ENCODE measurements at places on chromosomes 13 and 19.
A peak's percentile ranks its signal among the peaks of the same experiment; 100 is the strongest.

- DNase-seq, result no peak
These were observed 23.3 kb upstream of the TMEM160 start for GRCh38 chr19:47071731-47072130.

DNA sequence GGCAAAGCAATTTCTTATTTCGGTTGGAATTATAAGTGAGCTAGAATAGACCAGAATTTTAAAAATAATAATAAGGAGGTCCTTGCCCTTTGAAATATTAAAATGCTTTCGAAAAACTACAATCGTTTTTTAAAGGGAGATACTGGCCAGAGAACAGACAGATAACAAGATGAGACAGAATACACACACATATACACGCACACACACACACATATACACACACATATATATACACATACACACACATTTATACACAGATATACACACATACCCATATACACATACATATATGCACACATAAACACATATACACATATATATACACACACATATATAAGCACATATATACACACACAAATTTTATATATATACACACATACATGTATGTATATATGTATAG, 175.3 kb upstream of the MIR17HG start:
- no peak for DNase-seq

GRCh38 chr13:47798194-47798593, 202.9 kb downstream of the SUCLA2 start:
- no peak for DNase-seq

GRCh38 chr13:48038761-48039160, 1.2 kb downstream of the NUDT15 start:
- DNase-seq, result no peak

DNA sequence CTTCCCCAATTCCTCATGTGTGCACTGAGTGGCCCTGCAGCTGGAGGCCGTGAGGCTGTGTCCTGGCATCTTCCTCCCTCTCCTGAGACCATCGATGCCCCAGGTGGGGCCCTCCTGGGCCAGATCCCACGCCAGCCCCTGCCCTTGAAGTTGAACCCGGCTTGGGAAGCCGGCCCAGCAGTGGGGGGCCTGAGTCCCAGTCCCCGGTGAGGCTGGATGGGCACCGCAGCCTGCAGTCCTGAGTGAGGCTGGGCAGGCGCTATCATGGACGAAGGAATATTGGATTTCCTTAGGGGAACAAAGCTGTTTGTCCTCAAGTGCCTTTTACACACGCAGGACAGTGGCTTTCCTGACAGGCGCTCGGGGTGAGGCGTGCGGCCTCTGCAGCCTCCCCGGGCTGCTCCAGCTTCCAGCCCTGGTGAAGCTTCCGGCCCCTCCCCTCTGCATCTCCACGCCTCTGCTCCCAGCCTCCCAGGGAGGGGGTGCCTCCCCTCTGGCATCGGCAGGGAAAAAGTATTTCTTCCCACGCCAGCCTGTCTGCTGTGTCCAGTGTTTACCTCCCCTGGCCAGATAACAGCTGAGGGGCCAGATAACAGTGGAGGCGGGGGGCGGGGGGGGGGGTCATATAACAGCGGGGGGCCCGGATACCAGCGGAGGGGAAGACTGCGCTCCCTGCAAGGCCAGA, 159.5 kb downstream of the KDM4B start:
- DNase-seq, result no peak

DNA sequence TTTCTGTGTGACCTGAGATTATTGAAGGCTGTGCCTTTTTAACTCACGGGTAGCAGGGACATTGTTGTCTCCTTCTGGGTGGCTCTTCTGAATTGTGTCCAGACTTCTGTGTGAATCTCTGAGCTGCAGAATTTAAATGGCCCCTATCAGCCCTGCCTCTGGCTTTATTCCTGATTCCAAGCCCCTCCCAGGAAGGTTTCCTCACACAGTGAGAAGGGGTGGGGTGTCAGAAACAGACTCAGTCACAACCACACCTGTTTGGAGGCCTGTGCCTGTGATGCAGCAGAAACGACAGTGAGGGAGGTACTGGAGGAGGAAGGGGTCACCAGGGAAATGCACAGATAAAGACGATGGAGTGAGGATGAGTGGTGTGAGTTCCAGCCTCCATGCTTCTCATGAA, at the start of gene CLC:
CLC (minus strand) TSS at position 139 of the 400 bp plus-strand sequence; CDS start at position 62, 77 bp downstream.
- peak; percentile 68 for DNase-seq

DNA sequence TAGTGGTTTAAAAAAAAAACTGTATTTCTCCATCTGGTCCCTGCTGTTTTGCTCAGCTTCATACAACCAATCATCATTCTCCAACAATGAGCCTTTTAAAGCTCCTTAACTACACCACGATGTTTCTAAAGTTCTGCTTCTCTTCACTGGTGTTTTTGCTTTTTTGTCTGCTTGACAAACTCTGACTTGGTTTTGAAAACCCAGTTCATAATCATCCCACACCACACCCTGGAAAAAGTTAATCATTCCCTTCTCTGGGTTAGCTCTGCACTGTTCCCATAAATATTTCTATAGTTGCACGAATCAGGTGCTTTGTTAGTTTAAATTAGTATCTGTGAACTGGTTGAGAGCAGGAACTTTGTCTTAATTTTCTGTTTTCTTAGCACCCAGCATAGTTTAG, 217.1 kb downstream of the ENOX1 start:
- no peak for DNase-seq

DNA sequence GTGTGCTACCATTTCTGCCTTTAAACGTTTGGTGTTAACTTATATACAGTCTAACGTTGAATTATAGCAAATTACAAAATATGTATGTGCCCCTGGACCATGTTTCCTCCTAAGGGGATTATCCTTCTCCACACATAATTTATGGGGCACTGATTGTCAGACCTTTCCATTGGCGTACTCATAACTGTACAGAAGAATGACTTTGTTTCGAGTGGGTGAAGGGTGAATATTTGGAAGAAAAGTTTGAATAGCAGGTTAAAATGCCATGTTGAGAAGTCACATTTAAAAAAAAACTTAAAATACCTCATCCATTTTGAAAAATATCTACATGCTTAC, 58.8 kb downstream of the SLC10A2 start:
- no peak for DNase-seq

DNA sequence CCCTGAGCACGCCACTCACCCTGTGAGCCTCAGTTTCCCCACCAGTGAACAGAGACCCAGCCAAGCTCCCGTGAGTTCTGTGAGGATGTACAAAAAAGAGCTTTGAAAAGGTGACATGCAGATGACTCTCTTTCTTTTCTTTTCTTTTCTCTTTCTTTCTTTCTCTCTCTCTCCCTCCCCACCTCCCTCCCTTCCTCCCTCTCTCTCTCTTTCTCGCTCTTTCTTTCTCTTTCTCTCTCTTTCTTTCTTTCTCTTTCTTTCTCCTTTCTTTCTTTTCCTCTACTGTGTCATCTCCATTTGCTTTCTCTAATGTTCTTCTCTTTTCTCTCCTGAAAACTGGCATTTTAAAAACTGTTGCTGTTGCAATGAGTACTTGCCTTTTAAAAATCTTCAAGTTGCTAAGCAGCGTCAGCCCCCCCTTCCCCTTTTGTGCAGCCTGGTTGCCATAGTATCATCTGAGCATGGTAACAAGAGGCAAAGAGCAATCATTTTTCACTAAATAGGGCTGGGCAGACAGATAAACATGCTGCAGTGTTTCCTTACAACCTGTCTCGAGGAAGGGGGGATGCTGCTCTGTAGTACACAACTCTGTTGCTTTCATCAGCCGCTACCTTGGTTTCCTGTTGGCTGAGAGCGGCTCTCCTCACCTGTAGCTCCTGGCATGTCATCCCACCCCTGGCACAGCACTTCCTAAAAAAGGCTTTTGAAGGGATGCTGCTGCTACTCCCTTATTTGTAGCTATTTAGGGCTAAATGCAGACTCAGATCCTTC, 108.7 kb upstream of the MBNL2 start:
- peak; percentile 29 for DNase-seq

GRCh38 chr19:29596885-29597525, 9.1 kb upstream of the POP4 start:
- DNase-seq, result no peak

DNA sequence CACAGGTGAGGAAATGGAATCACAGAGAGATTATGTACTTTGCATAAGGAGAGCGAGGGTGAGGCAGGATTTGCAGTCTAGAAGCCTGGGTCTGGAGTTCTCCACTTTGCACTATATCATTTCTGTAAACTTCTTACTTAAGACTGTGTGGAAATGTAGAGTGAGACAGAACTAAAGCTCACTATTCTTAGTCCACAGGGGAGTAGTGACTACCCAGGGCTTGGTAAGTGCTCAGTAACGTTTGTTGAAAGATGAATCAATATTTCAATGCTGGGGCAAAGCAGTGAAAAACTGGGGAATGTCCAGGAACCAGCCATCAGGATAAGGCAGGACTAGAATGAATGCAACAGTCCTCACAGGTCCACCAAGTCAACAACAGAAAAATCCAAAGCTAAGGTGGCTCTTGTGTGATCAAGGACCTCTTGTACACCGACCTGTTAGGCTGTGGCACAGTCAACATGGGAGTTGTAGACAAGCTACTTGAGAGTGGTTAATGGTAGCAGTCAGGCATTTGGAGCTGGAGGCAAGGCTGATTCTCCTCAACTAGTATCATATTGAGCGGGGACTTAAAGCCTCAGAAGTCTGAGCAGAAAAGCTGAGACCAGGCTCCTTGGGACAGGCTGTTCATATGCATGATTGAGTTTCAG, 929 bp upstream of the TNFSF13B start:
- peak; percentile 12 for DNase-seq

GRCh38 chr13:92143766-92144165, 745.3 kb downstream of the GPC5 start:
- no peak for DNase-seq

- no peak for DNase-seq
These were observed 69.5 kb downstream of the TNFRSF19 start for GRCh38 chr13:23639674-23640073.

DNA sequence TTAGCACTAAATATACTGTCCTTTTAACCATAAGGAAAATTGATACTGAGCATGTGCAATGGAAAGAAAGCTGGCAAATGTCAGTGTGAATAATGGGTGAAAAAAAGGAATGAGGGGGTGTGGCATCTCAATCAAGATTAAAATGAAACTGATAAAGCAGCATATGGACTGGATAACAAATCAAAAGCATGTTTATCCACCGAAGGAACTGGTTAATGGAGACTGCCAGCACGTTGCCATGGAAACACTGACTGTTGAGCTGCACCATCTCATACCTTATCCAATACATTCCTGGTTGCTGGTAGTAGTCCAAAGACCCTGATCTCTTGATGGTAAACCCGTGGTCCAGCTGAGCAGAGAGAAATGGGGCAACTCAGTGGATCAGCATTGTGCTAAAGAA, 311.4 kb upstream of the MAB21L1 start:
- no peak for DNase-seq

DNA sequence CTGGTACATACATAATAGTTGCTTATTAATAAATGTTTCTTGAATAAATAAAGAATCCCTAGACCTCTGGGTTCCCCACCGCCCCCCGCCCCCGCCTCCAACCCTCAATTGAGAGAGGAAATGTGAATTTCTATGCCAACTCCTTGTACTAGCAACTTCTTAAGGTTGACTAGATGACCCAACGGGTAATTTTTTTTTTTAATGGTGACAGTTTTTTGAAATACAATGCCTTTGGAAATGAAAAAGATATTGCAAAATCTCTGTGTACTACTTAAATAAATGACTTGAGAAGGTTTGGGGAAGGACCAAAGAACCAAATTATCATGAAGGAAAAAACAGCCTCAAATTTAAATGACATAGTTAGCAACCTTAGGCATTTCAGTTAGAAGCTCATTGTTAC, 640.3 kb downstream of the TBC1D4 start:
- no peak for DNase-seq

DNA sequence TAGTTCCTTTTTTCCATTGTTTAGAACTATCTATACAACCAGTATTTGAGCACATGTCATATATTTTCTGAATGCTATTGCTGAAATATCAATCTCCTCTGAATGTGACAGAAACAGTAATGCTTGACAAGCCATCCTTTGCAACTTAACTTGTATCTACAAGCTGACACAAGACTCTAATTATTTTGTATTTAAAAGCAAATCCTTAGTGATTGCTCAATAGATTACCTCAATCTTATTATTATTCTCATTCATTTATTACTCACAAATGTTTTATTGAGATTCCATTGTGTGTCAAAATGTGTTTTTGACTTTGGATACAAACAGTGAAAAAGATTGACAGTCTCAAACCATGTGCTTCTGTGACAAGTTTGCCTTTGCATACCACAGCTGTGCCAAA, 787.8 kb upstream of the PRR20A start:
- DNase-seq, result no peak

- DNase-seq, result no peak
These were observed 127.6 kb downstream of the KATNAL1 start for GRCh38 chr13:30179597-30180276.

DNA sequence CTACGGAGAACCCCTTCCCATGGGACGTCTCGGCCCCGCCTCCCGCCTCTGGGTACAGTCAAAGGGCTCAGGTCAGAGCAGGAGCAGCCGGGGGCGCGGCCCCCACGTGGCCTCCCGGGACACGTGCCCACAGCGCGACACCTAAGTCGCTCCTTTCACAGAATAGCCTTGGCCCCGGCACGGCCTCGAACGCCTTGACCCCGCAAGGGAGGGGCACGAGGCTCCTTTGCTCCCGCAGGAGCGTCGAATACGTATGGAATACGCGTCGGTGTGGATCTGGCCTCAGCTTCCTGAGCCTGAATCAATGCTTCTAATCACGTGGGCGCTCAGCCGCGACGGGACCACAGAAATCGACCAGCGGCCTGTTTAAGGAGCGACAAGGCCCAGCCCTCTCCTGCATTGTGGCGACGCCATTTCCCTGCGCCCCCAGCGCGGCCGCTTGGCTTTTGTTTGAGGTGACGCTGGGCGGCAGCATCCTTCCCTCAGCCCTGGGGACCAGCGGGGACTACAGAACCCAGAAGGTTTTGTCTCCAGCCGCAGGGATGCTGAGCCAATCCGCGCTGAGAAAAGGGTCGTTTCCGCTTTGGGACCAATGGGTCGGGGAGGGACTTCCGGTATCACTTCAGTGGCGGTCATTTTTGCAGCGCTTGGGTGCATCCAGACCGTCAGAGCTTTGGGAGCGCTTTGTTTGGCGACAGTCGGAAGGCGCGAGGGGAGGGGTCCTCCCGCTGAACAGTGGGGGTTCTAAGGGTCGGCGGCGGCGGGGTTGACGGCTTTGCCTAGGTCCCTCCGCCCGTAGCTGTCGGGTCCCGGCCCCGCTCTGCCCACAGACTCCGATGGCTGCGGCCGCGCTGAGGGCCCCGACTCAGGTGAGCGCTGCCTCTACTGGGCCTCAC, at the start of gene ZIK1:
ZIK1 (plus strand) TSS at position 625 of the 896 bp plus-strand sequence; CDS start at position 837, 212 bp downstream.
- peak; percentile 98 for DNase-seq

GRCh38 chr13:48532256-48532505, 699 bp downstream of the RCBTB2 start:
- no peak for DNase-seq

DNA sequence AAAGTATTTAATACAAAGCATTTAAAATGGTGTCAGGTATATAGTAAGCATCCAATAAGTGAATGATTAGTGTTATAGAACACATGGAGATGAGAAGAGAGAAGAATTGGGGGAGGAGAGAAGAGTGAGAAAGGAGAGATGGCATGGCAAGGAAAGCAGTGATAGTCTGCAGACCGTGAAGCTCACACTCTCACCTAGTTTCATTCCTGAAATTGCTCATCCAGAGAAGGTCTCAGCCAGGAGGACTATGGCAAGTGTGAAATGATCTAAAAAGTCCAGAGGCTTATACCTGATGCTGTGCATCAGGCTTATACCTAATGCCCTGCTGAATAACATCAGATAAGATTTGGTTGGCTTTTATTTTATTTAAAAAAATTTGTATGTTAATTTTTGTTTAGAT, 351.6 kb upstream of the KLF12 start:
- no peak for DNase-seq
